NCI-H146 (cell line): ENCODE measurements at places on chromosomes 11 and 22.

GRCh38 chr11:63448646-63449045 is 42.3 kb downstream of the PLAAT5 start:
- DNase-seq: no peak

DNA sequence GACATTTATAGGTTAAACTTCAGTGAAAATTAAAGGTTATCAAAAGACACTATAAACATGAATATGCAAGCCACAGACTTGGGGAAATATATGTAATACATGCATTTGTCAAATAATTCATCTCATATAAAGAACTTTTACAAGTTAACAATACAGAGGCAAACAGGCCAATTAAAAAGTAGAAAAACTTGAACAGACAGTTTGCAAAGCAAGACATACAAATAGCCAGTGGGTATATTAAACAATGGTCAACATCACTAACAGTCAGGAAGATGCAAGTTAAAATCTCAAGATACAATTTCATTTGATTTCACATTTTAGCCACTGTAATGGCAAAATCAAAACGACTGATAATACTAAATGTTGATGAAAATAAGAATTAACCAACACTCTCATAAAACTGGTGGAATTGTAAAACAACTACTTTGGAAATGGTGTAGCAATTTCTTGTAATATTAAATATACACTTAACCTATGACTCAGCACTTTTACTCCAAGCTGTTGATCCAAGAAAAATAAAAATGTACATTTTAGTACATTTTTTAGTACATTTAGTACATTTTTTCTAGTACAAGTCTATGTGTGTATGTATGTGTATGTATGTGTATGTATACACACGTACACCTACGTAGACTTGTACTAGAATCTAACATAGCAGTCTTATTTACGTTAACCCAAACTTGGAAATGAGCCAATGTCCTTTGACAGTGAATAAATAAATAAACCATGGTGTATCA is 62.8 kb downstream of the LRRC74B start:
- no peak for DNase-seq

- DNase-seq: no peak
Observed at GRCh38 chr11:69381681-69382130, 87.8 kb downstream of the MYEOV start.

DNA sequence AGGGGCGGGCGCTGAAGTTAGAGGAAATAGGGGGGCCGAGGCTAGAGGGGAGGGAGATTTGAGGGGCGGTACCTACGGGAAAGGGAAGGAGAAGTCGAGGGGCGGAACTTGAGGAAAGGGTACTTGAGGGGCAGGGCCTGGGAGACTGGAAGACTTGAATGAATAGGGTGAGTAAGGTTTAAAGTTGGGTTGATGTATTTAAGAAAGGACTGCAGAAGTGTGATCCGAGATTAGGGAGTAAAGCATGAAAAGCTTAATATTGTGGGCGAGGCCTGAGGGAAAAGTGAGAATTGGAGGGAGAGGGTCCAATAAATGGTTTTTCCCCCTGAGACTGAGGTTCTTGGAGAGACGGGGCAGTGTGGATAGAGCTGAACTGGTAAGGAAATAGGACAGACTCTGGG is 723 bp downstream of the HSCB start:
- DNase-seq: no peak

DNA sequence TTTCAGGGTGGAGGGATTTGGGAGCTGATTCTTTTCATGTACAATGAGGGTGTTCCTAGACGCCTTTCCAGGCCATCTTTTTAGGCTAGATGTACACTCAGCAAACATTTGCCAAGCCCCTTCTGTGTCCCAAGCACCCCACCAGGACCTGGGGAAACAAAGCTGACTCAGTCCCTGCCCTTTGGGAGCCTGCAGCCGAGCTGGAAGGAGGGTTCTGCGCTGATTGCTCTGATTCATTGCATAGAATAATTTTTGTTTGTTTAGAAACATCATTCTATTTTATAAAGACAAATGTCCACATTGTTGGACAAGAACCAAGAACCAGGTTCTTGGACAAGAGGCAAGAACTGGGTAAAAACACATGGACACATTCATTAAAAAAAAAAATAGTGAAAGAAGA is 16.7 kb downstream of the TP53AIP1 start:
- DNase-seq: no peak

- DNase-seq: no peak
Observed at GRCh38 chr11:131471976-131472375, 101.6 kb downstream of the NTM start.

DNA sequence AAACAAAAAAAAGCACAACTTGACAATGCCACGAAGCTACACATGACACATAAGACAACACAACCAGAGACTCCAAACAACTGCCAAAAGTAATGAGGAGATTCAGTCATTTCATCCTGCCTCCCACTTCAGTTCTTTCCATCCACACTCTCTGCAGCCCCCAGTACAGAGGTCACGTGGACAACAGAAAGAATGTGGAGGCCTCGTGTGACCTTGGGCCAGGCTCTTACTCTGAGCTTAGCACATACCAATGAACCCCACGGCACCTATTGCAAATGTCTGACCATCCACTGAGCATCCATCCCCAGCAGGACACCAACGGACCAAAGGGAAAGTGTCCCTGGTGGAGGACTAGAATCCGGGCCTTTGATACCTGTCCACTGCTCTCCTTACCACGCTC is 12.5 kb downstream of the CBX7 start:
- no peak for DNase-seq

GRCh38 chr11:120931057-120931779 is 92.7 kb upstream of the TBCEL start:
- DNase-seq: peak; percentile 10

GRCh38 chr11:32131321-32131720 is 40.4 kb downstream of the RCN1 start:
- no peak for DNase-seq

DNA sequence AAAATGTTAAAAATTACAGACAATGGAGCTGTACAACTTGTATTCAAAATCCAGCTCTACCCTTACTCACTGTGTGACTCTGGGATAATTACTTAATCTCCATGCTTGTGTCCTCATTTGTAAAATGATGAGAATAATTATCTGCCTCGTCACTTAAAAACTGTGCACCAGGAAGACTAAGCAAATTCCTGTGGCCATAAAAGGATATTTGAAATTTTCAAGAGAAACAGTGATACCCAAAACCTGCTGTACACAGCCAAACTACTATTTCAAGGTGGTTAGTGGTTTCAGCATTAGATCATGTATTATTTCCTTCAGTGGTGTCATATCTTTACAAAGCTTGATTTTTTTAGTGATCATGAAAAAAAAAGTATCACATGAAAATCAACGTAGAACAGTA is 136.9 kb downstream of the METTL15 start:
- DNase-seq: no peak

GRCh38 chr22:45019861-45020655 is 10.3 kb upstream of the PHF21B start:
- no peak for DNase-seq

- DNase-seq: no peak
Observed at GRCh38 chr11:96167203-96167758, 175.7 kb downstream of the MAML2 start.

- DNase-seq: no peak
Observed at GRCh38 chr11:83039566-83039965, 32.1 kb downstream of the RAB30 start.

DNA sequence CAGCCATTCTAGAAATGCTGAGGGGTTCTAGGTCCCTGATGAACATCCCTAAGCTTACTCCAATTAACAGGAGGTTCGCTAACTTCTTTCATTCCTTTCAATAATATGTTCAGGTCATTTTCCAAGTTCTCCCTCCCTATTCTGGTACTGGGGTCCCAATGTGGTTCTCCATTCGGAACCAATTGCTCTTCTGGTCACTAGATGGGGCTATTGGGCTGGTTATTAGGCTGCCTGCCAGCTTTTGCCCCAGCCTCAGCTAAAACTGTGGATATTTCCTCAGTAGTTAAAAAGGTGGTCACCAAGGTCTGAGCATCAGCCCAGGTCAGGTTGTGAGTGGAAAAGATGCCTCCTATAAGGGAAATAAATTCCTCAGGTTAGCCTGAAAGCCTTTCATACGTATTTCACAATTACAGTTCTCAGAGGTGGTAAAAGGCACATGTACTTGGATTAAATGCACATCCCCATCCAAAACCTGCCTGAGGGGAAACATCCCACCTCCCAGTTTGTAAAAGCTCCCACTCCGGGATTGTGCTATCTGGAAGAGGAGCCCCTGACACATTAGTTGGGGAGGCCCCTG is 161.1 kb upstream of the CCDC179 start:
- no peak for DNase-seq

DNA sequence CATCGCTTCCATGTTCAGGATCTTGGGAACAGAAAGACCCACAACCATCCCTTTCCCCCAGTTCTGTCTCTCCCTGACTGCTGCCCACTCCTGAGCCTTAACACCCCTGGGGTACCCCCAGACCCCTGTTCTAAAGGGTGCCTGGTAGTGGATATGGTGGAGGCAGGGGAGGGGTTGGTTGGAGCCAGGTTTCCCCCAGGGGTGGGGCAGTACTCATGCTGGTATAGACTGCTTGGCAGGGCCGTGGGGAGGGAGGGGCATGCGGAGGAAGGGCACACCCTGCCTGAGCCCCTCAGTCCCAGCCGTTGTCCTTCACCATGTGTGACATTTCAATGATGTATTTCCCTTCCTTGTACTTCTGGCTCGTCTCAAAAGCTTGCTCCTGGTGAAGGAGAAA is 4.0 kb downstream of the YPEL4 start:
- DNase-seq: no peak

- DNase-seq: peak; percentile 0
Observed at GRCh38 chr11:85316967-85317366, 310.2 kb downstream of the DLG2 start.

DNA sequence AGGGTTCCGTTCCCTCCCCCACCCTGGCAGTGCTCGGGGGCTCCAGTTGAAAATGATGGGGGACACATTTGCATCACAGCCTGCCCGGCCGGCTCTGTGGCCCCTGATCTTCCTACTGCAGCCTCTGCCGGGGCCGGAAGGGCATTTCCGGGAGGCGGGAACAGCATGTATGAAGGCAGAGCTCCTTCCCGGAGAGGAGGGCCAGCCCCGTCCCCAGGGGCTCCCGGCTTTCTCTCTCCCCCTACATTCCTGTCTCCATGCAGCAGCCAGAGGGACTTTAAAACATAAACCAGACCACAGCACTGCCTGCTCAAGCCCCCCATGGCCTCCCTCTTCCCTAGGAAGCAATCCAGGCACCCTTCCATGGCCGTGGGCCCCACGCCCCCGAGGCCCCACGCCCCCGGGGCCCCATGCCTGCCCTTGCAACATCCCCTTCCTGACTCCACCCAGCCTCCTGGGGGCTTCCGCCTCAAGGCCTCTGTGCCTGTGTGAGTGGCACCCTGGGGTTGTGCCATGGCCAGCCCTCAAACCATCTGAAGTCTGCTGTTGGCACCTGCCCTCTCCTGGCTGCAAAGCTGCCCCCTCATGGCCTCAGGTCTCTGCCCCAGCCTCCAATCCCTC is 73.1 kb downstream of the CDKN1C start:
- no peak for DNase-seq

- no peak for DNase-seq
Observed at GRCh38 chr22:35703861-35704584, 13.6 kb upstream of the APOL5 start.

GRCh38 chr11:91158891-91159537 is 936.2 kb upstream of the CHORDC1 start:
- no peak for DNase-seq

GRCh38 chr11:70176940-70177689 is 26.0 kb upstream of the FADD start:
- DNase-seq: no peak

- DNase-seq: no peak
Observed at GRCh38 chr22:46003271-46004091, 26.5 kb upstream of the WNT7B start.

GRCh38 chr11:19218786-19219460 is 17.1 kb upstream of the CSRP3 start:
- DNase-seq: no peak

GRCh38 chr11:19895776-19896175 is 183.1 kb downstream of the NAV2 start:
- DNase-seq: no peak

DNA sequence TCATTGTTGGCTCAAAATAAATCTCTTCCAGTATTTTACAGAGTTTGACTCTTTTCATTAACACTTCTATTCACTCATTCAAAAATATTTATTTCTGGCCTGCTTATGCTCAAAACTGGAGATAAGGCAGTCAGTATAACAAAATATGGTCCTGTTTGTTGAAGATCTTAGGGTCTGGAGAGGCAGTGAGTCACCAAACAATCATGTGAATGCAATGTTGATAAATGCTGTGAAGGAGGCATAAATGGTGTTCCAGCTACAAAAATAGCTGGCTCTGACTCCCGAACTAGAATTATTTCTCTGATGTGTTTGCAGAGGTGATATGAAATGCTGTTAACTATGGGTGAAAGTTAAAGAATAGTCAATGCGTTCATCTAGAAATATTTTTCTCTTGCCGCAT is 390.6 kb downstream of the AASDHPPT start:
- DNase-seq: no peak

GRCh38 chr22:20771918-20772625 is 1.8 kb upstream of the SERPIND1 start:
- no peak for DNase-seq

- DNase-seq: no peak
Observed at GRCh38 chr11:62880231-62880802, 379 bp upstream of the SLC3A2 start.

DNA sequence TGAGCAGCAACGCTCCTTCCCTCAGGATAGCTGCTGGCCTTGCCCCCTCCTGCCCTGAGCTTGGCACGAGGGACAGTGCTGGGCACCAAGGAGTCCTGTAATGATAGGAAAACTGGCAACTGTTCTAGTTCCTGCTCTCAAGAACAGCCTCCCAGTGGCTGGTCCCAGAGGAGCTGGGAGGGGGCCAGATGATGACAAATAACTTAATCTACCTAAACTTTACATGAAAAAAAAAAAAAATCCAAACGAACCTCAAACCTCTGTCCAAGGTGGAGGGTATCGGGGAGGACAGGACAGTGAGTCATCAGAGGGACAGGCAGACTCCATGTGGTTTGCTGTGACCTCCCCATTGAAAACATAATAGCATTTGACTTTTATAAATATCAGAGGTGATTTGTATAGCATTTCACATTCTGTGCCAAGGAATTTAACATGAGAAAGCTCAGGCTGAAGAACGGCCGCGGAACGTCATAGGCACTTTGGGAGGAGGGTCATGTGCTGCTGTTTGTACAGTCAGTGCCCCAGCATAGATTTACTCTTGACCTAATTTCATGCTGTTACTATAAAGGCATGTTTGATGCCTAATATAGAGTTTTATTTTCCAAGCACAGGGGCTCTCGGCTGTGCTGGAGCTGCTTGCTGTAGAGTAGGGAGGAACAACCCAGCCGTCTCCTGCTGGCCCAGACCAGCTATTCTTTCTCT is 98.2 kb upstream of the NNMT start:
- no peak for DNase-seq
